Left renal cortex interstitium (tissue), 4 donors: ENCODE measurements at places on chromosomes 12 and 14. TPM values are rescaled to one million over a fixed set of nuclear protein-coding genes. Genes with fewer than 3 reads are reported as not detected.

DNA sequence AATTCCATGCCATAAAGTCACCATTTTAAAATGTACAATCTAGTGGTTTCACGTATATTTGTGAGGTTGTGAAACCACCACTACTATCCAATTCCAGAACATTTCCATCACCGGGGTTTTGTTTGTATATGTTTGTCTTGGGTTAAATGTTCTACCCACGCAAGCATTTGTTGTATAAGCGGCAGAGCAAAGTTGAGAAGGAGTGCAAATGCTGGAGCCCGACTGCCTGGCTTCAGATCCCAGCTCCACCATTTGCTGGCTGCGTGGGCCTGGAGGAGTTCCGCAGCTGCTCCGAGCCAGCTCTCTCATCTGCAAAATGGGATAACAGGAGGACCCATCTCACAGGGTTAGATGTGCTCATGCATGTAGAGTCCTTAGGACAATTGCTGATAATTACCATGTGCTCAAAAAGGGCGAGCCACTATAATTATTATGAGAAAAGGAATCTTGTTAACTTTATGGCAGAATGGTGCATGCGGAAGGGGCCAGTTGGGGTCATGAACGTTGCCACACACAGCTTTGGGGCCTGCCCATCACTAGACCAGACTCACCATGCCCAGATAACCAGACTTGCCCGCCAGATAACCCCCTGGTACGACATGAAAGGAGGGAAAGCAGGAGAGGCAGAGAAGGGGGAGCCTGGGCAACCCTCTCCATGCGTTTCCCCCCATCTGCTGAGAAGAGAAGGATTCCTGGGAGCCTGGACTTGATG lies 6.4 kb downstream of the ACTN1 start:
- DNase-seq = no peak

DNA sequence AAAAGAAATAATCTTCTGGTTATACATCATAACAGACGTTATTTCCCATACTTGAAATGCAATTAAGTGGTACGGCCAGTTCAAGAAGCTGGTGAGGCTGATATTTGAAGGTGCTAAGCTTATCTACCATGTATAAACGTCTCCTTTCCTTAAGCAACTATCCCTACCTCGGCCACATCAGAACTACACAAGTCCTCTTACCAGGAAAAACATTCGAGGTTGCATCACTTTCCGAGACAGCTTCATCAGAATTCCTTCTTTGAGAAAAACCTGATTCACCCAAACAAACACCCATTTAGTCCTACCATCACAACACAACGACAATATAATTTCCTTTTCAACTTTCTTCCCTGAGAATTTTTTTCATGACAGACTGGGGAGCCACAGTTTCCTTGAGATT lies 33.9 kb upstream of the NR2C1 start:
- DNase-seq = no peak

DNA sequence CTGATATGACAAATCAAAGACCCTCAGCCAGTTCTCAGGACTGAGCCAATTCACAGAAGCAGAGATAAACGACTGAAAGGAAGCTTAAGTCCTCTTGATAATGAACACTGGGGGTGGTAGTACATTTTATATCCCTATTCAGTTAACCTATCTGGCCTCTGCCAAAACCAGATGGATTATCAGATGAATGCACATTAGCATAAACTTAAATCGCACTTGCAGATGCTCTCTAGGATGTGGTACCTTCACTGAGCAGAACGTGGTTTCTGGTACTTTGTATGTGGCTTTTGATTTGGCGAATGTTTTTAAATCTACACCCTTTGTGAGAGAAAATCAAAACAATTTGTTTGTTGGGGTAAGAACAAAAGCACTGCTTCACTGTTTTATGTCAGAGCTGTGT lies 21.1 kb upstream of the TAS2R14 start:
- no peak for DNase-seq

DNA sequence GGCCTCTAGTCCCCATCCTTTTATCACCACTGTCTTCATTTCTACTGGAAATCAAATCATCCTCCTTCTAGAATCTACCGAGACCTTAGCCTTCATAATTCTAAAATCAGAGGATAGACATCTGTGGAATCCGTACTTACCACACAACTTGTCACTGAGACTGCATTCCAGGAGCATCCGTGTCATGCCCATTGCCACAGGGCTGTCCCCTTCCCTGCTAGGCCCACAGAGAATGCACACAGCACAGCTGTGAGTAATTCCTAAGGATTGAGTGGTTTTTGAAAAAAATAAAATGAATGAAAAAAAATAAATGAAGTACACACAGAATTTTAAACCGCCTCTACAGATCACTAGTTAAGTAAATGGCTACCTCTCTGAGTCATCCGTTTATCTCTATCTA lies 21.0 kb upstream of the MAGOHB start:
- no peak for DNase-seq

DNA sequence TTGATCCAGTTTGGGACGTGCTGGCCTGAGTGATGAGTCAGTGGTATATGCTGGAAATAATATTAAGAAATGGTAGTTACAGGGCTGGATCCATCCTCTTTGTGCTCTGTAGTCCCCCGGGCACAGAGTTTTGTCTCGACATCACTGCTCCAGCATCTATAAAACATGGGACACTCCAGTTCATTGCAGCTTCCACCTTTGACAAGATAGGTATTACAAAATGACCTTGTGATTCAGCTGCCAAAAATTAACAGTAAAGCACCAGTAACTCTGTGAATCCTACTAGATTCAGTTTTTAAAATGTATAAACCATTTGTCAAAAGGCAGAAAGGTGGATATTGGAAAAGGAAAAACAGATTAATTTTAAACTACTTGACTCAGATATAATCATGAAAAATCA lies 14.6 kb upstream of the GNG2 start:
- DNase-seq = no peak

Gene IAPP
- polyA plus RNA-seq = not detected

Gene MSRB3
- polyA plus RNA-seq = 21.1 TPM

Gene IQSEC3
- 12.4 TPM for polyA plus RNA-seq

DNA sequence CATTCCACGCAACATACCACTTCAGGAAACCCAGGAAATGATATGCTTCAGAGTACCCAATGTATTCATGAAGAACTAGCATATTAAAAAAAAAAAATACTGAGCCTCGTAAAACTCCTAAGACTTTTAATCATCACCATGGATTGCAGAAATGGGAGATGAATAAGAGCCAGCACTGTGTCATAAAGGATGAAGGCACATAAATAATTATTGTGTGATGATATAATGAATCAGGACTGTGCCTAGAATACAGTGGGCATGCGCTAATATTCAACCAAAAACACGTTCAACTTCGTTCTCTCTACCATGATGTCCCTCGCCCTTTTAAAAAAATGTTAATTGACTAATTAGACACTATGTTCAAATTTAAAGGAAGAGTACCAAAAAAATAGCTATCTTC lies 68.7 kb downstream of the CIT start:
- DNase-seq = no peak

- no peak for DNase-seq
These were observed 126.6 kb downstream of the CHST11 start for GRCh38 chr12:104583301-104583700.

- DNase-seq = no peak
These were observed 198.3 kb upstream of the AMIGO2 start for GRCh38 chr12:47277972-47278448.

GRCh38 chr14:66477567-66477966 lies 8.6 kb upstream of the CCDC196 start:
- no peak for DNase-seq

- DNase-seq = no peak
These were observed 77.5 kb downstream of the TTC8 start for GRCh38 chr14:88901991-88902390.

DNA sequence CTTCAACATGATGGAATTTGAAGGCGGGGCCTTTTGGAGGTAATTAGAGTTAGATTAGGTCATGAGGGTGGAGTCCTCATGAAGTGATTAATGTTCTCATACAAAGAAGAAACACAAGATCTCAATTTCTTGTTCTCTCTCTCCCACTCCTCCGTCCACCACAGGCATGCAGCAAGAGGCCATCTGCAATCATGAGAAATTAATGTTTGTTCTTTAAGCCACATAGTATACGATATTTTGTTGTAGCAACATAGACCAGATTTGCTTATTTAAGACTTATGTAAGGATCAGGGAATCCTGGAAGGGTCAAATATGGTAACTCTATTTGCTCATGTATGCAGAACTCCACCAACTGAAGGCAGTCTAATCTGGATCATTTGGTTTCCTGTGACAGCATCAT lies 429.0 kb downstream of the LRIG3 start:
- no peak for DNase-seq

Gene GLS2
- polyA plus RNA-seq = 1.2 TPM

DNA sequence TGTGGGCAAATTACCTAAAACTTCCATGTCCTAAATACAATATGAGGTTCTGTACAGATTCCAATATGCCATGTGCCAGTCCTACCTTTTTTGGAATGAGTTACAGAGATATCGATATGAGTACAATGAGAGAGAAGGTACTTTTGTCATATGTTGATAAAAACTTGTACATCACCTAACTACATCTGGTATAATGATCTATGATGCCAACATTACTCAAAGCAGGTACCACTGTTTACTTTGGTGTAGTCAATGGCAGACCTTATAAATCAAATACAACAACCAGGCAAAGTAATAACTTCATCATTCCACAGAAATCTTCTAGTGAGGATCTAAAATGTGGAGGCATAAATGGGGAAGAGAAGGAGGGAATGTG lies 12.7 kb downstream of the TEP1 start:
- DNase-seq = no peak

GRCh38 chr12:2306012-2306411 lies 253.2 kb downstream of the CACNA1C start:
- no peak for DNase-seq

Gene RDH12
- 0.46 TPM for polyA plus RNA-seq

Gene KDM5A
- polyA plus RNA-seq = 44.0 TPM

Gene COX8C
- 0.48 TPM for polyA plus RNA-seq

DNA sequence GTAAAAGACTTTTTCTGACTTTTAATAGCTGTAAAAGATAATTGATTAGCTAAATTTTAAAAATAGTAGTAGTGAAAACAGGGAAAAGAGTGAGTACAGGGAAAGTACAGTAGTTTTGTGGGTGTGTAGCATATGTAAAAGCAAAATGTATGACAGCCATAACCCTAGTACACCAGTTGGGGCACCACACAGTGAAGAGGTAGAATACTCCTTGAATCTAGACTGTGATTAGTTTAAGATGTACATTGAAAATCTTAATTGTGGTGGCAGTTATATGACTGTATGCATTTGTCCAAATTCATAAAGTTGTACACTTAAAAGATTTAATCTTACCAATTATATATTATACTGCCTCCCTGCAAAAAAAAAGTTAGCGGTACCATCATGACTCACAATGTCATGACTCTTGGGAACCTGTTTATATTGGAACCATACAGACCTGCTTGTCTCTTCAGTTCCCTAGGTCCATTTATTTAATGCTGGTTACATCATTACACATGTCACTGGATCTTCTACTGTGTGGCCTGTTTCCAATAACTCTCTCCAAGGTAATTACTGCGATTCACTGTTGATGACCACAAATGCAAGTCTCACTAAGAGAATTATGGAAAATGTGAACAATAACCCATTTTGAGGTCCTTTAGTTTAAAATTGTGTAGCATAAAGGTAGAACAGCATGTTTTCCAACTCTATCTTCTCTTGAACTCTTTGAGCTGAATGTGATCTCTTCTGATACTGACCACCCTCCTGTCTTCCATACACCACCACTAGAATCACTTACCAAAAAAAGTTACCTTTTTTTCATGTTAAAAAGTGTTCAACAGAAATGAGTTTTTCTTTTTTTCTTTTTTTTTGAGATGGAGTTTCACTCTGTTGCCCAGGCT lies 264.2 kb upstream of the AMIGO2 start:
- no peak for DNase-seq

Gene ADAM20
- 0.20 TPM for polyA plus RNA-seq

Gene TTC7B
- 42.1 TPM for polyA plus RNA-seq

Gene RIMKLB
- polyA plus RNA-seq = 87.4 TPM

DNA sequence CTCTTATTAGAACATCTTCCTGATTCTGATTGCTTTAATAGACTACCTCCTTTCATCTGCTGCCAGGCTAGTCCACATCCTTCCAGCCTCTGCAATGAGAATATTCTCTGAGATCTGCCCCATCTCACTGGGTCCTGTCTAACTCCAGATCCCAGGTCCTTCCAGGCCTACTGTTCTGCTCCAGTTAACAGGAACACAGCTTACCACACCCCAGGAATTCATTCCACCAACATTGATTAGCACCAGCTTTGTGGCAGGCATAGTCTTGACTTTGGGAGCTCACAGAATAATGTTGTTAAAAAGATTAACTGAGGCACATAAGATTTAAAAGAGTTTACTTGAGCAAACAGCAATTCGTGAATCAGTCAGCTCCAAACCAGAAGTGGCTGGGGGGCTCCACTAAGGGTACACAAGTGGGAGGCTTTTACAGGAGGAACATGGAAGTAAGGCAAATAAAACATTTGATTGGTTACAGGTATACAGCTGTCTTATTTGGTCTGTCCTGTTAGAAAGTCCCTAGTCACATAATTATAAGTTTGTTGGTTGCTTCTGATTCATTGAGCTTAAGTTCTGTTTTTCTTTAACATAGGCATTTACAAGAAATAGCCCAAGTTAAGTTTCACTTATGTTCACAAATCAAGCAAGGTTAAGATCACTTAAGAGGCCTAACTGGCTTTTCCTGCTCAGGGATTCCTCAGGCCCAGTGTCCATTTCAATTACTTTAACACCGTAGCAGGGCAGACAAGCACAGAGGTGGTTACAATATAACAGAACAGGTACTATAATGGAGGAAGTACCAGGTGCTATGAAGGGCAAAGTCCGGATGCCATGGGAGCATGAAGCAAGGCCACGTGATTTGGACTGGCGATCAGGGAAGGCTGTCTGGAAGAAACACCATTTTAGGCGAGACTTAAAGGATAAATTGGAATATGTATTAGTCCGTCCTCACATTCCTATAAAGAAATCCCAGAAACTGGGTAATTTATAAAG lies 12.2 kb upstream of the MYH7 start:
- DNase-seq = no peak

DNA sequence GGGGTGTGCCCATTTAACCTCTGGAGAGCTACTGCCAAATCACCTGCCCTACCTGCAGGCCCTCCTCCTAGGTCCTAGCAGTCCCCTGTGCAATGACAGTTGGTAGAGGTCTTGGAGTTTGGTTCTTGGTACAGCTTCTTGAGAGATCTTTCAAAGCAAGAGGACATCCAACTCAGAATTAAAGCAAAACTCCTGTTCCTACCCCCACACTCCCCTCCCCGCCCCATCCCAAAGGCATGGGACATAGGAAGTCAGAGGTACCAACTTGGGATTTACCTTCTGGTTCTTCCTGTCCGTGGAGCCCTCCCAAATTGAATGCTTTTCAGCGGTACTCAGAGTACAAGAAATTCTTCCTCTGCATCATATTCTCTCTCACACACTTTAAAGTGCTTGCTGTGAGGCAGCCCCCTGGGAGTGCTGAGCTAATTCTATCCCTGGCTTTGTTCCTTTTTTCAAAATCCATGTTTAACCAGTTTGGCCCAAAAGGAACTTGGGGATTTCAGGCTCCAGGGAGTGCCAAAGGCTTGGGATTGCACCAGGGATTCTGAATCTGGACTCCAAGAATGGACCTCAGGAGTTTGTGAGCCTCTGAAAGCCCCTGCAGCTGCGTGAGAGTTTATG lies 40.8 kb downstream of the GALNT16 start:
- DNase-seq = no peak

Gene POTEM
- not detected for polyA plus RNA-seq

Gene TAC3
- 1.3 TPM for polyA plus RNA-seq

Gene RAD9B
- polyA plus RNA-seq = 1.6 TPM
